CD4-positive, alpha-beta T cell treated with Interleukin-15 for 4 hours (primary cell): ENCODE measurements at places on chromosomes 2 and 18.

DNA sequence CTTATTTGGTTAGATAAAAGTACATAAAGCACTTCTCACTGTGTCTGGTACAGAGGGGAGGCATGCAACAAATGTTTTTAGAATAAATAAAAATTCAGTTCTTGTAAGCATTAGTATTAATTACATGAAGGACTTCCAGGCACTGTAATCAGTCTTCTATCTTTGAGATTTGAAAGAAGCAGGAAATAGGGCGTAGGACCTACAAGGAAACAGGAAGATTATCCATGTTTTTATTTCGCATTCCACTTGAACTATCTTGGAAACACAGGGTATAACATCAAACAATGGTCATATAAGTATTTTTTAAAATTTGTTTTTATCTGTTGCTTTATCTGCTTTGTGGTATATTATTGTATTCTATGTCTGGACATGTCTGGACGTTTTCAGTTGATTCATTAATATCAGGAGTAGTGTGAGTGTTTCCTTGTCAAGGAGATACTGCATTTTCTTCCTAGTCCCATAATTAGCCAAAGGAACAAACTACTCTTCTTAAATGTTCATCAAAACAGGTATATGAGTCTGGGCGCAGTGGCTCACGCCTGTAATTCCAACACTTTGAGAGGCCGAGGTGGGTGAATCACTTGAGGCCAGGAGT, 32.5 kb downstream of the BMPR2 start:
- no peak for DNase-seq

- no peak for DNase-seq
These were observed 10.4 kb downstream of the GAREM1 start for GRCh38 chr18:32460171-32460731.

DNA sequence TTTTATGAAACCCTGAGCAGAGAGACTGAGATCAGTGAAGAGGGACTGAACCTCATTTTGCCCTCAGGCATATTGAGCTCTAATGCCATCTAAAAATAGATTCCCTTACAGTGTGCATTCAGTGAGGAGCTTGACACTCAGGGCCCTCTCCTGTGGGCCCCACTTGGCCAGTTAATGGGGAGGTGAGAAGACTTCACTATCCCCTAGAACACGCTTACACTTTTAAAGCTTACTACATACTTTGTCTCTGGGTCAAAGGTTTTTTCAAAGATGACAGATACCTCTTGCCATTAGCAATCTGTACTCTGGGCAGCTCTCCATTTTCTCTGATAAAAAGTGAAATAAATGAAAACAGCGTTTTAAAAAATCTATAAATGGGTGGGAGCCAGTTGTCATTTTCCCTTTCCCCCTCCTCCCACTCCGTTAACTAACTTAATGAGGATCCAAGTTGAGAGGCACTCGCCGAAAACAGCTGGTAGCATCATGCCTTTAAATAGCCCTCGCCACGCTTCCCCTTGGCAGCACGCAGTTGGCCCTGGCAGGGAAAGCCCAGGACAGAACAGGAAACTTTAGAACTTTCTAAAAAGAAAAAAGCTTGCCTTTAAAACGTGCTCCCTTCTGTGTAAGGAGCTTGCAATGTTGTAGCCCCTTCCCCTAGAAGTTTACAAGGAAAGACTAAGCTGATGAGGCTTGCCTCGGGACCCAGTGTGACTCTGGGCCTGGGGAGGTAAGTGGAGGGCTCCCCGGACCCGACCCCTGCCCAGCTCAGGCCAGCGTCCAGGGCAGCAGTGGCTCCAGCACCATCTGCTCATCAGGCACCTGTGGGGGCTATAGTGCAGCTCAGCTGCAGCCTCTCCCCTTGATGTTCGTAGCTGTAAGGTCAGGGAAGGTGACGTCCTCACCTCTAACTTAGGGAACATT, 58.8 kb upstream of the FOSL2 start:
- DNase-seq = no peak

DNA sequence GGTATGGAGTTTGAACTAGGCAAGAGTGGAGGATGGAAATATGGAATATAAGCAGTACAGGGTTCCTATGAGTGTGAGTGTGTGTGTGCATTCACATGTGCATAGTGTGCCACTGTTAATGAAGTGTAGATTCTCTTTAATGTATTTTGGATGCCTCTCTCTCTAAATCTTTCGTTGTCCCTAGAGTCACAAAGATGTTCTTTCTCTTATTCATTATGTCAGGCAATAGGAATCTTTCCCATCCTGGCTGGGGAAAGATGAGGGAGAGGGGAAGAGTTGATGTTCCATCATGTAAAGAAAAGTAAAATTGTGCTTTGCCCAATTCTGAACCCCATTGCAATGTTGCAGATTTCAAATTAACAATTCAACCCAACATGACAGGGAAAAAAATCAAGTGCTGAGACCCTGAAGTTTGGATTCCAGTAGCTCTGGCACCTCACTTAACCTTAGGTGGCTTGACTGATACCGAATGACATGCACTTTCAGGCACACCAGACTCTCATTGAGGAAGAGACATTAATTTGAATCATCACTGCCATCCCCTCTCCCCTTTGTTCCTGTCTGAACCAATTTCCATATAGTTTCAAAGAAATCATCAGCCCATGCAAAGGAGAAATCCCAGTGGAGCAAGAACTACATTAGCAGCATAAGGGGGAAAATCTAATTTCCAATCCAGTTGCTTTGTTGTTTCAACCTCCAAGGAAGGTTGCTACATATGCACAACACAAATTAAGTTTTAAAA, 28.0 kb downstream of the KLF7 start:
- no peak for DNase-seq

GRCh38 chr2:26355038-26355995, 8.7 kb upstream of the ADGRF3 start:
- DNase-seq = no peak
